CD8-positive, alpha-beta T cell (primary cell): ENCODE measurements at places on chromosomes 11 and 22.

GRCh38 chr22:25232301-25232700, 12.9 kb downstream of the CRYBB2 start:
- DNase-seq: no peak

- peak; percentile 43 for DNase-seq
Observed at GRCh38 chr22:50621356-50621880, 6.5 kb downstream of the ARSA start.

- no peak for DNase-seq
Observed at GRCh38 chr11:71331631-71332030, 79.3 kb upstream of the SHANK2 start.

- no peak for DNase-seq
Observed at GRCh38 chr11:20058749-20059458, 101.4 kb downstream of the DBX1 start.

GRCh38 chr22:50687829-50688228, 15.2 kb downstream of the SHANK3 start:
- DNase-seq: no peak

DNA sequence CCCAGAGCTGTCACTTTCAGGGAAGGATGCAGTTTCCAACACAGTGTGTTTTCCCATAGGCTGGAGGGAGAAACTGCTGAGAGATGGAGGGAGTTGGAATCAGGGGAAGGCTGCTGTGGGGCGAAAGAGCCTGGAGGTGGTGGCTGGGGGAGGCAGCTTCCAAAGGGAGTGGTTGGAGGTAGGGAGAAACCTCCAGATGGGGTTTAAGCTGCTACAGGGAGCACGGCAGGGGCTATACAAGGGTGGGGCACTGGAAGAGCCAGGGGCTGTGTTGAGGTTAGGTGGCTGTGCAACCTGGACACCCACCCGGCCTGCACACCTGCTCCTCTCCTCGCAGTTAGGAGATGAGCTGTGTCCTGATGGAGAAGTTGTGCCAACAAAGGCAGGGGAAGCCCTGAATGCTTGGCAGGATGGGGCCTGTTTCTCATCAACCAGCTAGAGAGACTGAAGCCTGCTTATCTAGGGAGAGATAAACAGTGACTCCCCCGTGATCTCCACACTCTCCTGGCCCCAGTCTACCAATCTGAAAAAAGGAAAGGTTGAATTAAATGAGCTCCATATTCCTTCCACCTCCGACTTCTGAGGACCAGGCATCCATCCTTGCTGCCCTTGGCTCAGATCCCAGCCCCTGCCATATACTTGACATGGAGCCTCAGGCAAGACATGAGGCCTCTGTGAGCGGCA, 3.6 kb upstream of the SLCO2B1 start:
- no peak for DNase-seq

GRCh38 chr11:67113231-67113721, 5.8 kb upstream of the KDM2A start:
- peak; percentile 33 for DNase-seq

GRCh38 chr22:31081963-31082605, 966 bp downstream of the SMTN start:
- no peak for DNase-seq

DNA sequence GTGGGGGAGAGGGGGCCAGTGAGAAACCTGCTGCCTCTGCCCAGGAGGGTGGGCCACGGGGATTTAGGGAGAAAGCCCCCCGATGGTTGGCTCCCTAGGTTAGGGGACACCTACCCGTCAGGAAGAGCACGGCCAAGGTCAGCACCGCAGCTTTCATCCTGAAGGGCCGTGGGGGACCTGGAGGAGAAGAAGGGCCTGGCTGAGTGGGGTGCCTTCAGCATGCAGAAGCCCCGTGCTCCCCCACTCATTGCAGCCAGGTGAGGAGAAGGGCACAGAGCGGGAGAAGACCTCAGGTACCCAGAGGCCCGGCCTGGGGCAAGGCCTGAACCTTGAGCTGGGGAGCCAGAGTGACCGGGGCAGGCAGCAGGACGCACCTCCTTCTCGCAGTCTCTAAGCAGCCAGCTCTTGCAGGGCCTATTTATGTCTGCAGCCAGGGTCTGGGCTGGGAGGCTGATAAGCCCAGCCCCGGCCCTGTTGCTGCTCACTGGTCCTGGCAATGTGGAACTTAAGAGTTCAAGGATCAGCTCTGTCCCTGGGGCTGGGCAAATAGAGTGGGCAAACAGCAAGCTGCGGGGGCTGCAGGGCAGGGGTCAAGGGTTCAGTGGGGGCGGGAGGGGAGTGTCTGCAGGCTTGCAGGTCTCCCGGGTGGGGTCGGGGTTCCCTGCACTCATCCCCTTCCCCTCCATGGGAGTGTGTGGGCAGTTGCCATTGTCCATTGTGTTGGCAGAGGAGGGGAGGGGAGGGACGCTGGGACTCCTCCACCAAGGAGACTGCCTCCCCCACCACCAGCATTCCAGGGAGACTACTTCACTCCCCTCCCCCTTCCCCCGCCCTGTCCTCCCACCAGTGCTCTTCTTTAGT, at the start of gene APOA1:
APOA1 (minus strand) TSS at position 392 of the 861 bp plus-strand sequence; CDS start at position 157, 235 bp downstream.
- no peak for DNase-seq

- DNase-seq: no peak
Observed at GRCh38 chr11:114615448-114616361, 20.1 kb upstream of the NXPE4 start.

GRCh38 chr11:85866137-85866827, 11.1 kb downstream of the CCDC83 start:
- DNase-seq: no peak

- DNase-seq: no peak
Observed at GRCh38 chr11:94910270-94910669, 63.1 kb downstream of the CWC15 start.
